Left lung (tissue), 14 donors: ENCODE measurements at places on chromosomes 5 and 9. TPM values are rescaled to one million over a fixed set of nuclear protein-coding genes. Genes with fewer than 3 reads are reported as not detected.

DNA sequence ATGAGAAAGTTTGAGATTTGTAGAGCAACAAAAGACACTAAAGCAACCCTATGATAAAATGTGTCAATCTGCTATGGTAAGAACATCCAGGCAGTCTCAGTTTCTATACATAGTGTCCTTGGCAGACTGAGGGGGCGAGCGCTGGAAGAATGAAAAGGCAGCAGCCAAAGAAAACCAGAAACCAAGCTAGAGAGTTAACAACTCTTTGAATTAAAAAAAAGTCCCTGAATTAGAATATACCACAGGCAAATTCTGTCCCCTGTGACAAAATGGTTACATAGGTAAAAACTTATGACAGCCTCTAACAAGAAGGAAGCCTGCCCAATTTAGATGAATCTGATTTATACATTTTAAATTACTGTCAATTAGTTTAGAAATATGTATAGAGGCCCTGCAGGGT lies 106.7 kb downstream of the OXCT1 start:
- H3K27ac ChIP-seq: no peak overlapping the region
- H3K4me1 ChIP-seq: no peaks in the 10 kb centered on the region
- no peak overlapping the region for H3K4me3 ChIP-seq

PSD2 gene
- 0.06 TPM for total RNA-seq

NTNG2 gene
- 4.6 TPM for total RNA-seq

RASEF gene
- total RNA-seq: 26.7 TPM

DNA sequence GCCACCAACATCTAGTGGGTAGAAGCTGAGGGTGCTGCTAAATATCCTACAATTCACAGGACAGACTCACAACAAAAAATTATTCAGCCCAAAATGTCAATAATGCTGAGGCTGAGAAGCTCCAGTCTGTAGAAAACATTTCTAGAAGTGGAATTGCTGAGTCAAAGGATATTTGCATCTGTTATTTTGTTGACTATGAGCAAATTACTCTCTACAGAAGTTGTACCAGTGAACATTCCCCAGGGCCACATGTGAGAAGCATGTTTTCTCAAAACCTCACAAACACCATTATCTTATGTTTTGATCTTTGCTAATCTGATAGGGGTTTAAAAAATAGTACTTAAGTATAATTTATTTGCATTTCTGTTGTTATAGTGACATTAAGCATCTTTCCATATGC lies 15.4 kb downstream of the ITK start:
- H3K36me3 ChIP-seq: no peaks in the 10 kb centered on the region
- no peak overlapping the region for H3K4me3 ChIP-seq
- DNase-seq: no peak
- no peak overlapping the region for H3K27ac ChIP-seq
- H3K4me1 ChIP-seq: no peaks in the 10 kb centered on the region

GRCh38 chr5:156137071-156137869 lies 189.7 kb upstream of the SGCD start:
- H3K4me3 ChIP-seq: no peak overlapping the region
- no peak for DNase-seq
- H3K27ac ChIP-seq: no peak overlapping the region
- no peaks in the 10 kb centered on the region for H3K27me3 ChIP-seq

- no peak overlapping the region for H3K27ac ChIP-seq
- H3K4me3 ChIP-seq: no peak overlapping the region
- H3K36me3 ChIP-seq: no peaks in the 10 kb centered on the region
- peaks cover 4% of the 10 kb centered on the region for H3K4me1 ChIP-seq
- no peak for DNase-seq
Observed at GRCh38 chr9:91885746-91886413, 64.1 kb downstream of the ROR2 start.
